ENCODE measurements at places on chromosomes 6 and 20.
A peak's percentile ranks its signal among the peaks of the same experiment; 100 is the strongest.

DNA sequence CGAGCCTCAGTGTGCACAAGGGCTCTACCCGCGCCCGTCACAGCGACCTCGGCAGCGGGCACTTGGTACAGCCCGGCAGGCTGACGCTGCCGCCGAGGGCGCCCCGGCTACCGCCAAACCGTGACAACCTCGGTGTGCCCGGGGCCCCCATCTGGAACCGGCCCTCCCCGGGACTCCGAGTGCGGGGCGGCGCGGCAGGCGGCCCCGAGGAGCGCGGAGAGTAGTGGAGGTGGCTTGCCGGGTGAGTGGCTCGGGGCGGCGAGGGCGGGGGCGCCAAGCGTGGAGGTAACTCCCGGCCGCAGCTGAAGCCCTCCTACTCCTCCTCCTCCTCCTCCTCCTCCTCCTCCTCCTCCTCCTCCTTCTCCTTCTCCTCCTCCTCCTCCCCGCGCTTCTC lies at the start of gene ISM1:
ISM1 (plus strand) TSS at position 371 of the 394 bp plus-strand sequence. CDS start 503 bp downstream, outside the sequence.
- DNase-seq: peak; percentile 37

DNA sequence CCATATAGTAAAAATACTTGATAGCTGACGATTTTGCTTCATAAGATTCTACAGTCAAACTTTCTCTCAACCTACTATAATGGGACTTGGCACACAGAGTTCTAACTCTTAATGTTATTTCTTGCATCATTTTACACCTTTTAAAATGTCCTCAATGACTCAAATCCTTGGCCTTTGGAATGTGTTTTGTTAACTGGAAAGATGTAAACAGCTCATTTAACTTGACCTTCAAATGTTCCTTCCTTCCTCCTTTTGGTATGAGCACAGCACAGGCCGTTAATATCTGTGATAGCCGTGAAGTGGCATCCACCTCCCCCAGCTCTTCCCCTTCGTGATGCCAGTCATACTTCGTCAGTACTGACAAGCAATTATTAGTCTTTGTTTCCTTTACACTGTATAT lies 972.0 kb upstream of the CITED2 start:
- DNase-seq: no peak

- DNase-seq: no peak
These were observed 44.6 kb downstream of the TAF4 start for GRCh38 chr20:62020935-62021701.

GRCh38 chr6:7893342-7893741 lies 17.2 kb downstream of the TXNDC5 start:
- no peak for DNase-seq

DNA sequence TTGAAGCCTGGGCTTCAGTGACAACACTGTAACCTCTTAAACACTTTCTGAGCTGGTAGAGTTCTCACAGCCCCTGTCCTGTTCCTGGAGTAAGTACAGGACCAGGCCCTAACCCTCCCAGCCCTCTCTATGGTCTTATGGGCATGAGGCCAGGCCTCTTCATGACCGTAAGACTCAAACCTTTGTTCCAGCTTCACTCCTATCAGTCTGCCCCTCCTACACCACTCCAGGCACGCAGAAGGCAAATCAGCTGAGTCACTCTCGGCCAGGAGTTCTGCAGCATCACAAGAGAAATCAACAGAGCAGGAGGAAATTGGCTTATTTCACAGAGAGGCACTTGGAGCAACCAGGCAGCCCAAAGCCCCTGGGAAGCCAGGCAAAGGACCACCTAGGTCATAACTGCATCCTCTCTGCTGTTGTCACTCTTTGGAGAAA lies 25.3 kb upstream of the CHD6 start:
- no peak for DNase-seq

DNA sequence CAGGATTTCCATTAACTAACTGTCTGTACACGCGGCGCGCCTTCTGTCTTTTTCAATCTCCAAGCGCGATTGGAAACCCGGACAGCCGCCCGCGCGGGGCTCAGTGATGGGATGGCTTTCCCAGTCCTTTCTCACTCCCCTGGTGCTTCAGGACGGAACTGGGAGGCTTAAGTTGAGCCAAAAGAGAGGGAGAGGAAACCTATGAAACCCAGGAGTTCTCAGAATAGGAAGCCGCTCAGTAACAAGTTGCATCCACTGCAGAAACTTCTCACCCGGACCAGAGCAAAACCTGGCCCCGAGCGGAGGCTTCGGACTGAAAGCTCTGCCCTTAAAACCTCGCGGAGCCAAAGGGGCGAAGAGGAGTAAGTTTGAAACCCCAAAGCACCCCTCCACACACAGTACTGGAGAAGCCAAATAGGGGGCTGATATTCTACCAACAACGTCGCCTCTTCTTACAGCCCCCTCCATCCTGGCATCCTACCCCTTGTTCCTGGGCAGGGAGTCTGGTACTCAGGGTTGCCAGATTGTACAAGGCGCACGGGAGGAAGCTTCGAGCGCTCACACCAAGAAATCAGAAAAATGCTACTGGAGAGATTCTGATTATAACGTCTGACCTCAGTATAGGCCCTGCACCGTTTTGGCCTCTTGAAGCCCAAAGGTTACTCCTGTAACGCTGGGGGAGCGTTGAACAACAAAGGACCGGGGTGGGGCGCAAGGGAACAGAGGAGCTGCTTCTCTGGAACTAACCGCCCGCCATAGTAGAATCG lies 906 bp upstream of the COL12A1 start:
- peak; percentile 6 for DNase-seq

GRCh38 chr20:56381501-56381900 lies 10.5 kb downstream of the AURKA start:
- DNase-seq: no peak

Data from activated naive CD8-positive, alpha-beta T cell treated with anti-CD3 and anti-CD28 coated beads, Interleukin-2, amount 50 U/mL, for 24 hours (primary cell).